Sigmoid colon (tissue), 7 donors: ENCODE measurements at places on chromosomes 2 and 18. TPM values are rescaled to one million over a fixed set of nuclear protein-coding genes. Genes with fewer than 3 reads are reported as not detected.

DNA sequence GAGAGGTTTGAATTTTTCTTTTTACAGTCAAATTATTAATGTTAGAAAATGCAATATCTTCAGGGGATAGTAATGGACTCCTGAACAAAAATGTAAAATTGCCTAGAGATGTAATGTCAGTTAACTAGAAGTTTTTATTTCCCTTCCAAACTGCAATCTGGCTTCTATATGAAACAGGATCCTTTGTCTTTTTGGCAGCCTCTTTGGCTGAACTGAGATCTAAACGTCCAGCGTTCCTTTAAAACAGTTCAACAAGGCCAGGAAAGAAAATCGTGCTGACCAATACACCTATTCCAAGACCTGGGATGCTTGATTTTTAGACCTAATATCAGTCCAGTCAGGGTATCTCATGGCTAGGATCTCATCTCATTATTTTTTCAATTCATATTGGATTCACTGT lies 245.5 kb downstream of the FIGN start:
- no peak for DNase-seq

- no peak for DNase-seq
Observed at GRCh38 chr2:85534881-85535280, 4.1 kb upstream of the MAT2A start.

DNA sequence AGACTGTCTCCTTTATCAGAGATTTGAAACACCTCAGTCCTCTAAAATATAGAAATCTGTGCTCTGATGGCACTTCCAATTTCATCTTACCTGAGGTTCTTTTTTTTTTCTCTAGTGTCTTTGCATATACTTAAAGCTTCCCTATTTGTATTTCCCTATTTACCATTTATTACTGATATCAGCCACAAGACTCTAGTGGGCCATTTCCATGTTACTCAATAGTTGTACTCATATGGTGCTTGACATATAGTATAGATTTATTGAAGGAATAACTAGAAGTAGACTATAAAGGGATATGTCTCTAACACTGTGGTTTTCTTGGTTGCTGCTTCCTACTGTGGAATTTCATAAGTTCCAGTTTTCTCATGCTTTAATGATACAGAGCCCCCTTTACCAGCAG lies 3.0 kb downstream of the RBM45 start:
- no peak for DNase-seq

DNA sequence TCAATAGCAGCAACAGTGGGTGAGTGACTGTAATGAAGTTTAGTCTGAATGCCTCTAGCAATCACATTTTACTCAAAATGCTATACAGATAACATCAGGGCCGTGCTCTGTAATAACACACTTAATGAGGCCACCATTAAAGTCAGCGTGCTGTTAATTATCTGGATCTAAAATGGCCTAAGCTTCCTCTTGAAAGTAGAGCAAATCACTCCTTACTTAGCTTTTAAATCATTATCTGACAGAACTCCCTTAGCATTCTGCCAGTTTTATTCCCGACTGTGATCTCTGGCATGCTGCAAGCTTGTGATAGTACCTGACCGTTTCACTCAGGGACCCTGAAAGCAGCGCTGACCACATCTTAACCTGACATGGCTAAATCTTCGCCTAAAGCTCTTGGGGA lies 9.0 kb downstream of the RPS7 start:
- no peak for DNase-seq

DNA sequence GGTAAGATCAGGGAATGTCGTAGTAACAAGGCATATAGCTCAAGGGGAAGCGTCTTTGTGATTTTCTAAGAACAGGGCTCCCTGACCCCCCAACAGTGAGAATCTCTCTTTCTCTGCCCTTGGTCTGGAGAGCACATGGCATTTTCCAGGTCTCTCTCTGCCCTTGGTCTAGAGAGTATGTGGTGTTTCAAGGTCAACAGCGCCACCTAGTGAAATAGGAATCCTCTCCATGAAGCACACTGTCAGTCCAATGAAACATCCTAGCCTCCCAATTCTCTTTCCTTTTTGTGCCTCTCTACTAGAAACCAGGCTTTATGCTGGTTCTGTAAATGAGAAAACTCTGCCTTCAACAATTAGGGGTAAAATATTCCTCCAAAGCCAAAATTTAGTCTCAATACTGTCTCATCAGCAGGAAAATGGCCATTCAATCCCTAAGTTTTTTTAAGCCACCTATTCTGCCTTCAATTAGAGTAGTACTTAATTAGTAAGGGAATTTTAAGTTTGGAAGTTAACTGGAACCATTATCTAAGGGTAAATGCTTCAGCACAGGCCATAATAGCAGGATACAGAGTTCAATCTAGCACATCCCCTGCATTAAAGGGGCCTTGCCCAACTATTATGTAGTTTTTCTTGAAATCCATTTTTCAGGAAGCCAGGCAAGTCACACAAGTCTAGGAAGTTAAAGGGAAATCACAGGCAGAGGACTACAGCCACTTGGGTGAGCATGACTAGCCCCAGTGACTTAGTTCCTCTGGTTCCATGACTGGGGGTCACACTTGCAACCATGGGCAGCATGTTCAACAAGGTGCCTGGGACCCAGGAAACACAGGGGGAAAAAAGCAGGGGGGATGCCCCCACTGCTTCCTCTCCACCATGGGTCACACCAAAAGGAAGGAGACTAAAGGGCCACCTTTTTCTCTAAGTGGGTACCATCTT lies 12.4 kb downstream of the DYM start:
- DNase-seq: no peak

The SLC38A11 gene
- 0.60 TPM for polyA plus RNA-seq

DNA sequence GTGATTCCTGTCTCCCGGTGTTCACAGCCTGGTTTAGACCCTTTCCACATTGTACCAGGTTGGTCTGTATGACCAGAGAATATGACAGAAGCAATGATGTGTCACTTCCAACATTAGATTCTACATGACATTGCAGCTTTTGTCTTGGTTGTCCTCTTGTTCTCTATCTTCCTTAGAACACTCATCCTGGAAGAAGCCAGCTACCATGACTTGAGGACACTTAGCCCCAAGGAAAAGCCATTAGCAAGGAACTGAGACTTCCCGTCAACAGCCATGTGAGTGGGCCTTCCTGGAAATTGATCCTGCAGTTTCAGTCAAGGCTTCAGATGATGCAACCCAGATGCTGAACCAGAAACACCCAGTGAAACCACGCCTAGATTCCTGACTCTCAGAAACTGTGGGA lies 143.3 kb downstream of the MREG start:
- no peak for DNase-seq

DNA sequence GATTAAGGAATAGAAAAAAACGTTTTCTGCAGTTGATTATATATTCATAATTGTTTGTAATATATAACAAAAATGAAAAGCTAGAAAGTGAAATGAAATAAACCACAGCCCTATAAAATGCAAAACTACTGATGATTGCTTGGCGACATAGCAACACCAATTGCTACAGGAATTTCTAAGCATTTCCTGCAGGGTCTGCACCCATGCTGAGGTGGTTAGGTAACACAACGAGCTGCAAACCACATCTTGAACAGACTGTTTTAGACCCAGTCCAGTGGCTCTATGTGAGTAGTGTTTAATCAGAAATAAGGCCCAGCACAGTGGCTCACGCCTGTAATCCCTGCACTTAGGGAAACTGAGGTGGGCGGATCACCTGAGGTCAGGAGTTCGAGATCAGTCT lies 17.2 kb upstream of the UGT1A9 start:
- no peak for DNase-seq

DNA sequence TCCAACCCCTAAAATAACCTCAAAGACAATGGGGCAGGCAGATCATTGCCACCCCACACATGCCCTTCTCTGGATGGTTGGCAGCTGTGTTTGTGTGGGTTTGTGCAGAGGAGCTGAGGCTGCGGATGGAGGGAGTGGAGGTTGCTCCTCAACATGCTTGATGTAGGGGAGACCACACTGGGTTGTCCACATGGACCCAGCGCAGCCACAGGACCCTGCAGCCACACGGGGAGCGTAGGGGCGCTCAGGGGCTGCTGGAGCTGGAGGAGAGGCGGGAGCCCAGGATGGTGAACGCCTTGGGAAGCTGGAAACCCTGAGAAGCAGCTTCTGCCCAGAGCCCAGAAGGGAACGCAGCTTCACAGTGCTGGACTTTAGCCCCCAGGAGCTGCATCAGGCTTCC lies 56.3 kb upstream of the TMEM18 start:
- no peak for DNase-seq

- DNase-seq: peak; percentile 13
Observed at GRCh38 chr2:240157147-240157470, 16.7 kb upstream of the OTOS start.

DNA sequence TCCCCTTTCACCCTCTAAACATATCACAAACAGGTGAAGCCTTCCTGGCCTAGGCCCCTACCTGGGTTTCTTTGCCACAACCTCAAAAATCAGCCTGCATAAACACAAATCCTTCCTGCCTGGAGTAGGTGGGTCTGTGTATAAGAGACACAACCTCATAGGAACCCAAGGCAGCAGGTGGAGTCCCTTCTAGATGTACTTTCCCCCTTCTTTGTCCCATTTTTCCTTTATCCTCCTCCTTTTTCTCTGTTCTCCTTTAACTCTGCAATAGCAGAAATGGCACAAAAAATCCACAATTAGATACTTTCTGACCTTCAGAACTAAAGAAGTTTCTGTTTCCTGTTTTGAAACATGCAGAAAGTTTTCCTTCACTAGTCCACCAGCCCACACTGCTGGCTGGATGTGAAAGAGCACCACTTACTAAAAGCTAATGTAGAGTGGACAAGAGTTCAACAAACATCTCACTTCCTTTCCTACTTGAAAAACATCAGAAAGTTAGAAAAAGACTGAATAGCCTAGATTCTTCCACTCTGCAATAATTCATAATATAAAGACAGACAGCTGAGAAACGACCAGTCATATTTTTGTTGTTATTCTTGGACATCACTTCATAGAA lies 11.2 kb downstream of the SLC40A1 start:
- no peak for DNase-seq

- no peak for DNase-seq
Observed at GRCh38 chr2:202797944-202798343, 73.6 kb downstream of the ICA1L start.

GRCh38 chr2:210818473-210818872 lies 262.1 kb downstream of the CPS1 start:
- DNase-seq: no peak

DNA sequence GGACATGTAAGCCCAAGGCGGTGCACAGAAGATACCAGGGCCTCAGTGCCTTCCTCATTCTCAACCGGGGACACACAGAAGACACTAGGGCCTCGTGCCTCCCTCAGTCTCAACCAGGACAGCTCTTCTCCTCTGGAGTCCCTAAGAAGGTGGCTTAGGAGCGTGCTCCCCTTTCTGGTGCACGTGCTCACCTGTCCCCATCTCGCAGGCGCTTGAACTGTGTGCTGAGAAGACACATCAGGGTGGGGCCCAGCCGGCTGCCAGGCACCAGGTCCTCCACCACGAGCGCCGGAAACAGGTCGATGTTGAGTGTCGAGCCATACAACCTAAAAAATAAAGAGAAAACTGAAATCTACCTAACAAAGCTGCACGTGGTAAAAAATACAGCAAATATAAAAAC lies 99.9 kb downstream of the PXDN start:
- DNase-seq: no peak

GRCh38 chr2:137771064-137771463 lies 193.2 kb upstream of the HNMT start:
- DNase-seq: no peak

DNA sequence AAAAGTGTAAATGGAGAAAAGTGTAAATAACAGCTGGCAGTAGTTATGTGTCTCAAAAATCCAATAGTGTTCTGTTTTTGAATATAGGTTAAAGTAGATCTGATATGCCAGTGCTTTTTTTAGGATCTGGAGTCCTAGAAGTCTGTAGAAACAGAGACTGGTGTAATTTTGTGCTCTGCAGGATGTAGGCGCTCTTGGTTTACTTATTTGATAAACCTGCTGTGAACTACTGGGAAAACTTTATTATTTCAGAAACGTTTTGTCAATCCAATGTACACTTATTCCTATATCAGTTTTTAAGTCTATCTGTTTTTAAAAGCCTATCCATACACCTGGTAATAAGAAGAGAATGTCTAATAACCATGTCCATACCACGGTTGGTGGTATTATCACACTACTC lies 530.8 kb upstream of the ZNF804A start:
- DNase-seq: no peak

GRCh38 chr2:83686863-83687262 lies 772.2 kb downstream of the SUCLG1 start:
- no peak for DNase-seq

The GALNT13 gene
- under 0.01 TPM for polyA plus RNA-seq

DNA sequence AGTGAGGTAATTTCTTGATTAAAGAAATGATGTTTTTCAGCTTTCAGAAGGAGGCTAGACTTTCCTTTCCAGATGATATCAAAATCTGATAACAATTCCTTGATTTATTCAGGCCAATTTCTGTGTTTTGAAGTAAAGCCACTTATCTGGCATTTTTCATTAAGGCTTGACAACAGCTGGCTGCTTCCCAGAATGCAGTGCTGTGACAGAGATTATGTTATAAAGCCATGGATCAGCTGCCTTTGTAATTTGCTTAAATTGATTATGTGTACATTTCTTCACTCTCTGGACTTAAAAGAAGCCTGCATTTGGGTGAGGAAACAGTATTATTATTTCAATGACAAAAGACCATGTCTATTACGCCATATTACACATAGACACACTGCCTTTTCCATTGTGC lies 136.0 kb downstream of the PLCL1 start:
- no peak for DNase-seq

The PKDCC gene
- polyA plus RNA-seq: 21.0 TPM

GRCh38 chr2:222424729-222425671 lies 657 bp downstream of the SGPP2 start:
- DNase-seq: no peak

DNA sequence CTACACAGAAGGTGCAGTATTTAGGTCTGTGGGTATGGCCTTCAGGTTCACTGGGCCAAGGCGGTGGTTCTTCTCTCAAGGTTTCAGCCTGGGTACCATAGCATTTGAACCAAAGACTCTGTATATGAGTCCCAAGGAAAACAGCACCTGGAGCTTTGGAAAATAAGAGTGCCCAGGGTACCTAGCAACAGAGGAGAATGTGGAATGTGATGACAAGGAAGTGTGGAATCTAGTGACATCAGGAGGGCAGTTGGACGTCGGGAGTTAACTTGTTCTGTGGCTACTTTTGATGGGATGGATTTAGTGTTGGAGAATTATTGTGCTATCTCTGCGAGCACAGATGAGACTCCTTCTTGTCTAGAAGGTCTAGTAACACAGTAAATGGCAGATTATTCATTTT lies 201.2 kb downstream of the NOL4 start:
- DNase-seq: no peak

- DNase-seq: no peak
Observed at GRCh38 chr18:34890486-34891085, 150.6 kb upstream of the MAPRE2 start.

The DNAH6 gene
- not detected for polyA plus RNA-seq

The SLC5A7 gene
- polyA plus RNA-seq: not detected

GRCh38 chr2:239928391-239929350 lies 96.5 kb downstream of the NDUFA10 start:
- DNase-seq: peak; percentile 61

- DNase-seq: no peak
Observed at GRCh38 chr2:62415518-62415917, 90.5 kb downstream of the TMEM17 start.

The AQP12A gene
- polyA plus RNA-seq: 7.4 TPM

GRCh38 chr18:649341-649740 lies 8.1 kb upstream of the TYMS start:
- DNase-seq: no peak

- DNase-seq: no peak
Observed at GRCh38 chr2:88058191-88058590, 2.6 kb upstream of the KRCC1 start.
